ENCODE measurements at places on chromosomes 12 and 14.

DNA sequence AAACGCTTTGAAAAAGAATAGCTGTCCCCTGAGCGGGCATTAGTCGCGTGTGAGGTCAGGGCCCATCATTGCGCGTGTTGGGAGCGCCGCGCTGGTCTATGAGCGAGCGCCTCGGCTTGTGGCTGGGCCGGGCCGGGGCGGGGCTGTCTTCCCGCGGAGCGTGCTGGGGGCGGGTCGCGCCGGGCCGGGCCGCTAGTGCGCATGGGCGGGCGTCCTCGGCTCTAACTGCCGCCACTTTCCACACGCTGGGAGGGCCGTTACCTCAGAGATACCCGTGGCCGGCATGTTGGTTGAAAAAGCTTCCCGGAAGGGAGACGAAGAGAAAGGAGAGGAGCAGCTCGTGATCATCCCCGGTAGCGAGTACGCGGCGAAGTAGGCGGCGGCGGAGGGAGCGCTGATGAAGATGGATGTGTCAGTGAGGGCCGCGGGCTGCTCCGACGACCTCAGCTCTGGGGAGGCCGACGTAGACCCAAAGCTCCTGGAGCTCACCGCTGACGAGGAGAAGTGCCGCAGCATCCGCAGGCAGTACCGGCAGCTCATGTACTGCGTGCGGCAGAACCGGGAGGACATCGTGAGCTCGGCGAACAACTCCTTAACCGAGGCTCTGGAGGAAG, at the start of gene EID3:
TSS of gene EID3 (plus strand) at position 202 of the 614 bp plus-strand sequence. CDS start at position 398, 196 bp downstream.
- DNase-seq = peak; percentile 31

DNA sequence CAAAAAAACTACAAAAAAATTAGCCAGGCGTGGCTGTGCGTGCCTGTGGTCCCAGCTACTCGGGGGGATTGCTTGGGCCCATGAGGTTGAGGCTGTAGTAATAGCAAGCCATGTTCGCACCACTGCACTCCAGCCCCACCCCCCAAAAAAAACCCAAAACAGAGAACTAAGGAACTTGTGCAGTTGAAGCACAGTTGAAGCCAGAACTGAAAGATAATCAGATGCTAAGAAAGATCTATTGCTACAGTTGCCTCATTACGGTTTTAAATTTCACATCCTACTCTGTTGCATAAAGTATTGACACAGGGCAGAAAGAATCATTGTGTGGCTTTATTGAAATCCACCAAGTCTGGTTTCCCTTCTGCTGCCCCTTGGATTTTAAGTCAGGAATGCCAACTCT, 3.8 kb downstream of the CS start:
- DNase-seq = no peak

DNA sequence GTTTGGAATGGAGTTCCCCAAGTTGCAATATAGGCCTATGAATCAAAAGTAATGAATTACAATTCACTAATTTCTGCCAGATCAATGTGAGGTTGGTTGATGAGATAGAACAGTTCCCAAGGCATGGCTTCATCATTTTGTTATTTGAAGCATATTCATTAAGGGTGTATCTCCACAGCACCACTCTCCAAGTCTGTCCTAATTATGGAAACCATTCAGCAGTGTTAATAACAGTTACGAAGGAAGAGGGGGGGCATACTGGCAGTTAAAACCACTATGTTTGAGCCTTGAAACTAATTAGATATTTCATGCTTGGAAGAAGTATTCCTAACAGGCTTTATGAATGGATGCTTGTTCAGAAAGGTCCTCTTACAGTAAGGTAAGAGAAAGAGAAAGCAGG, 520.3 kb downstream of the DIO2 start:
- DNase-seq = no peak

DNA sequence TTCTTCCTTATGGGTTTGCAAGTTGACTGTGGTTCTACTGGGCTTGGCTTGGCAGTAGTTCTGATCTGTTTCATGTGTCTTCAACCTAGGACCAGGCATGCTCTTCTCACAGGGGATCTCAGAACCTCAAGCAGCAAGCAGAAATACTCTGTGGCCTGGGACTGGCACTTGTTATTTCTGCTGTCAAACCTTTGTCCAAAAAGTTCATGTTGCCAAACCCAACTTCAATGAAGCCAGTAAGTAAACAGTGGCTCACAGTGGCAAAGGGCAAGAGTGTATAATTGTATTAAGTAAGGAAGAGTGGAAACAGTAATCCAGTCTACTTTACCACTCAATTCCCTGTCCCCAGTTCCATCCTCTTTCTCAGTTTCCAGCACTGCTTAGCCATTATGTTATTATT, 15.7 kb upstream of the HMGA2 start:
- DNase-seq = no peak
